ENCODE measurements at places on chromosomes 7 and 10.

DNA sequence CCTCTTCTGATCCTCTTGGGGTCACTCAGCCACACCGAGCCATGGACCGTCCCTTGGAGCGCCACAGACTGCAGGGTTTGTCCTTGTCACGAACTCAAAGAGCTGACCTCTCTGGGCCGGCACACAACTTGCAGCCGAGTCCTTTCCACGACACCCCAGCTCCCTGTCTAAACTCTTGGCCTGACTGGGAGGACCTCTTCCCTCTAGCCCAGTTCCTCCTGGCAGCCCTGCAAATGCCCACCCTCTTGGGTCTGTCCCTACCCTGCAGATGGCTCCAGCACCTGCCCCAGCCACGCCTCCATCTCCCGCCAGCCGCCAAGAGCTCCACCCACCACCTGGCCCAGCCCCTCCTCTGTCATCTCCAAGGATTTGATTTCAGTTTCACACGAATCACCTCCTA, 339.2 kb downstream of the DNAJB6 start:
- no peak for DNase-seq

DNA sequence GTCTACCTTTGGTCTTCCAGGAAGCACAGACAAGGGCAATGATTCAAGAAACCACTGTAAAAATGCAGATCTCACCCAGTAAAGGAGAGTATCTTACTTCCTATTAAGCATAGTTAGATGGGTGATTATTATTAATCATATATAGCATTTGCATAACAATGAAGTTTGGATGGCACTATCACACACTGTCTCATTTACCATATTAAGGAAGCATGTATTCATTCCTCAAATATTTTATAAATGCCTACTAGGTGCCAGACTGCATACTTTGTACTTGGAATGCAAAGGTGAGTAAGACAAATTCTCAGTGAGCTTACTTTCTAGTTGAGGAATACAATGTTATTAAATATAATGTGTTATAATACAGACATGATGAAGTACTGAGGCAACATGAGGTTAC, 53.9 kb upstream of the SKAP2 start:
- no peak for DNase-seq

- DNase-seq, result no peak
Measured at GRCh38 chr7:126727930-126728391, 524.8 kb downstream of the GRM8 start.

DNA sequence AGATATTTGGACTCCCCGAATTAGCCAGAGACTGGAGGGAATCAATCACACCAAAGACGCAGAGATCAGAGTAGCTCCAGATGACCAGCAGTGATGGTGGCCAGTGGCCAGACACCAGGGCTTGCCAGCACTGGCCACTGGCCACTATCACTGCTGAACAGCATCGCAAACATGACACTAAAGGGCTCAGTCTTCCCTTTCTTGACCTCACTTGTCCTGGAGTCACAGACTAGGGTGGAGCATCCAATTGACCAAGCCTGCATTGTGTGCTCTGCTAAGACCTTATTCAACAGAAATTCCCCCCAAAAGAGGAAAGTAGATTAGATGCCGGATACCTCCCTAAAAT, 234.7 kb downstream of the CREB5 start:
- no peak for DNase-seq

DNA sequence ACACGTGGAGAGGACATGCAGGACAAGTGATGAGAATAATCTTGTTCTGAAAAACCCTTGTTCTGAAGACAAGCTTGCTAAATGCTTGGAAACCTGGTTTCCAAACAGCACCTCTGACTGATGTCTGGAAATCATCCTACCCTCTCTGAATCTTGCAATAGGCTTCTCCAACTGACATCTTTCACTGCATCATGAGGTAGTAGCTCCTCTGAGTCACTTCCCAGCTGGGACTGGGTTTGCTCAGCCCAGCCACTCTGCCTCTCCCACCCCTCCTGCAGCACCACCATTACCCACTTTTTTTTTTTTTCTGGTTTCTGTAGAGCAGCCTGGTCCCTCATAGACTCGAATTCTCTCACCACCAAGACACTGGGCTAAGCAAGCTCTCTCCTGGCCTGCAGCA, 919.8 kb downstream of the GRID1 start:
- no peak for DNase-seq

GRCh38 chr7:152142976-152143595, 117.6 kb downstream of the GALNT11 start:
- no peak for DNase-seq
